ENCODE measurements at places on chromosomes 13 and 19.

GRCh38 chr13:33349288-33349985, 63.9 kb upstream of the STARD13 start:
- no peak for DNase-seq

- no peak for DNase-seq
Measured at GRCh38 chr13:109998684-109999533, 212.5 kb upstream of the IRS2 start.

- DNase-seq, result no peak
Measured at GRCh38 chr19:2720777-2721569, at the start of gene DIRAS1. DIRAS1 (minus strand) TSS chr19:2721372; CDS start chr19:2717806, 3,566 bp downstream.

GRCh38 chr13:97422118-97423054, 11.6 kb upstream of the RAP2A start:
- no peak for DNase-seq

DNA sequence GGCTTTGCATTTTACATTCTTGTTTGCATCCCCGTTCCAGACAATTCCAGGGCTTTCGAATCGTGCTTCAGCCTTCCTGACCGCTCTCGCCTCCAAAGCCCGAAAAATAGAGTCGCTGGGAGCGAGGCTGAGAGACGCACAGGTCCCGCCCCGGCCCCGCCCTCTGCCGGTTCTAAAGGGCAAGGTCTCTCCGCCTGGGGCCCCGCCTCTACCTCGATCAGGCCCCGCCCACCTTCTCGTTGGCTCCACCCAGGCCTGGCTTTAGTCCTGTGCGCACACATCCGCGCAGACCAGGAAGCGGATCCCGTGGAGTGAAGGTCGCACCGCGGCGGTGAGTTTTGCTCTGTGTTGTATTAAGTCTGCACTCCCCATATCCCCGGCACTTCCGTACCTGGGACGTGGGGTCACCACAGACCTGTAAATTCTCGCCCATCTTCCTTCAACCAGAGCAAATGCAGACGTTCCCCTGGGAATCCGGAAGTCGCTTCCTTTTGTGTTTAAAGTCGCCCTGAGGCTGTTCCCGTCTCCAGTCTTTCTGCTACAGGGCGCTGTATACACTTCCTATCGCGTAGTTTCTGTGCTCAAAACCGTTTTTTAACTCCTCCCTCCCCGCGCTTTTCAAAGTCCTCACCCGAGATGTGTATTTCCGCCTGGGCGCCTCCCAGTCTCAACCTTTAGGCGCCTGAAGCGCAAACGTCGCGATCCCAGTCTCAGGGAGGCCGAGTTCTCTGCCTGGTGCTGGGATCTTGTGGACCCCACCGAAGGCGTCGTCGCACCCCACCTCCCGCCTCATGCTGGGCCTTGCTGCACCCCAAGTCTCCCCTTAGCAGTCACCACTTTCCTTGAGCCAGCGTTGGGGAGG, at the start of gene ZNF701:
Gene ZNF701 (plus strand): TSS at position 288 of the 862 bp plus-strand sequence. CDS start 3,861 bp downstream, outside the sequence.
- peak; percentile 92 for DNase-seq

- no peak for DNase-seq
Measured at GRCh38 chr13:48006396-48006795, 5.3 kb upstream of the SUCLA2 start.

DNA sequence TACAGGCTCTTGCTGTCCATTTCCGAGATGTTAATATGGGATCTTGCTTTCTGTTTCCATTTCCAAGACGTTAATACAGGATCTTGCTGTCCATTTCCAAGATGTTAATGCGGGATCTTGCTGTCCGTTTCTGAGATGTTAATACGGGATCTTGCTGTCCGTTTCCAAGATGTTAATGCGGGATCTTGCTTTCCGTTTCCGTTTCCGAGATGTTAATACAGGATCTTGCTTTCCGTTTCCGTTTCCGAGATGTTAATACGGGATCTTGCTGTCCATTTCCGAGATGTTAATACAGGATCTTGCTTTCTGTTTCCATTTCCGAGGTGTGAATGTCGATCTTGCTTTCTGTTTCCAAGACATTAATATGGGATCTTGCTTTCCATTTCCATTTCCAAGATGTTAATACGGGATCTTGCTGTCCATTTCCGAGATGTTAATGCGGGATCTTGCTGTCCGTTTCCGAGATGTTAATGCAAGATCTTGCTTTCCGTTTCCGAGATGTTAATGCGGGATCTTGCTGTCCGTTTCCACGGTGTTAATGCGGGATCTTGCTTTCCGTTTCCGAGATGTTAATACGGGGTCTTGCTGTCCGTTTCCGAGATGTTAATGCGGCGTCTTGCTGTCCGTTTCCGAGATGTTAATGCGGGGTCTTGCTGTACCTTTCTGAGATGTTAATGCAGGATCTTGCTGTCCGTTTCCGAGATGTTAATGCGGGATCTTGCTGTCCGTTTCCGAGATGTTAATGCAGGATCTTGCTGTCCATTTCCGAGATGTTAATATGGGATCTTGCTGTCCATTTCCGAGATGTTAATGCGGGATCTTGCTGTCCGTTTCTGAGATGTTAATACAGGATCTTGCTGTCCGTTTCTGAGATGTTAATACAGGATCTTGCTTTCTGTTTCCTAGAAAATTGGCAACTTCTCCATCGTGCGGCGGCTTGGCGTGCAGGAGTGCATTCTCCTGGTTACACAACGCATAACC, 38.3 kb downstream of the PEX11G start:
- DNase-seq, result no peak

- DNase-seq, result no peak
Measured at GRCh38 chr13:27035892-27036235, 135.7 kb downstream of the USP12 start.

DNA sequence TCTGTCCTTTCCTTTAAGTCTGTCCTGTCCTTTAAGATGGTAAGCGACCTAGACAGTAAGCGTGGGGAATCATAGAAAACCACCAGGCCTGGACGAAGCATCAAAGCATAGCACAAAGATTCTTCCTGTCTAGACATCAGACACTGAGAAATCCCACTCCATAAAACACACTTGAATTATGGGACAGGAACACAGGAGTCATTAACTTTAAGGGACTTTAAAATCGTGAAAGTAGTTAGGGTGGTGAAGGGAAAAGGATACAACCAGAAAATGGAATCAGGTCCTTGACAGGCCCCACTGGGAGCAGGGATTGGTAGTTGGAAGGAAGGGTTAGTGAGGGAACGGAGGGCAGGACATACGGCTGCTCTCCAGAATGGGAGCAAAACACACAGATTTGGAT, 31.6 kb upstream of the C1QTNF9 start:
- no peak for DNase-seq

DNA sequence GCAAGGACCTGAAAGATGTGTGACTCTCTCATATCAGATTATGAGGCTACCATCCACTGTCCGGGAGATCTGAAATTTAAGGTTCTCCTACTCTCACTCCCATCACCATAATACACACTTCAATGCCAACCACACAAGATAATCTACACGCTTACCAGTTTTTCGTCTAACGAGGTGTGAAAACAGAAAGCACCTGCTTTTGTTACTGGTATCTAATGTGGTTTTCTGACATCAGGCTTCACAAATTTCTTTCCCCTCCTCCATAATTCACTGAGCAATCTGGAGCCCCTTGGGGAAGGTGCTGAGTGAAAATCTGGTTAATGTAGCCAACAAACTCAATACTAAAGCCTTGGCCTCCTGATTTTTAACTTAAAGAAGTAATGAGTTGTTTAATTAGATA, 10.1 kb upstream of the LRCH1 start:
- DNase-seq, result no peak

DNA sequence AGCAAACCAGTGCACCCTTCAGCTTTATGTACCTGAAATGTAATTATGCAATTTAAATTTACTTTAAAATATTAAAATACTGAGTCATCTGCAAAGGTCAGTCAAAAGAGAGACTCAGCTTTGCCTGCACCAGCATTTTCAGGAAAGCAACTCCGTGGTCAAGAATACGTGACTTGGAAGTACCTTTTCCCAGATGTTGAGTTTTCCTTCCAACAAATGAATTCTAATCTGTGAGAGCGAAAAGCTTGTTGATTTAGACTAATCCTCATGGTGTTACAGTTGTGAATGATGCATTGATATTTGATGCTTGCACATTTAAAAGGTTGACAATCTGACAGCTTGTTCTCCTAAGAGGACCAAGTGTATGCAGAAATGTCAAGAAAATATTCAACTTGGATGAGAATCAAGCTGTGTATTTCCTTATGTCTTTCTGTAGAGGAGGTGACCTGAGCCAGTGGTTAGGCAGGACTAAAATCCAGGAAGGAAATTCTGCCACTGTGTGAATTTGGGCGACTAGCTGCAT, 270.4 kb downstream of the ABCC4 start:
- no peak for DNase-seq

- DNase-seq, result no peak
Measured at GRCh38 chr19:42850981-42851717, 28.4 kb downstream of the PSG1 start.

GRCh38 chr13:31001647-31002046, 69.2 kb downstream of the TEX26 start:
- no peak for DNase-seq

DNA sequence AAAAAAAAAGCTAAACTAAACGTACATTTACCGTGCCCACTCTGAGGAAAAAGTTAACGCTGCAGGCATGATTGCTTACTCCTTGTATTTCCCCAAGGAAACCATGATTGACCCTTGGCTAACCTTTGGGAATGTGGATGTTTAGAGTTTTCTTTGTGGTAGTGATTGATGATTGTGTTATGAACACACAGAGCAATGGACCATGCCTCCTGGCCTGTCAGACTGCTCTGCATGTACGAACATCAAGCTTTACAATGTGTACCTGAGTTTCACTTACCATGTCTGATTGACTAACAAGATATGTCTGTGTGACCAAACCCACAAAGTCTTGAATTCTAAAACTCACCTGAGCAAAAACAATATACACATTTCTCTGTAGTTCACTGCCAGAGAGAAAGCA, 35.1 kb downstream of the MYCBP2 start:
- DNase-seq, result no peak

GRCh38 chr19:48629599-48630295, 7.4 kb downstream of the DBP start:
- no peak for DNase-seq

- DNase-seq, result peak; percentile 95
Measured at GRCh38 chr19:8592231-8593009, 15.2 kb upstream of the MYO1F start.

DNA sequence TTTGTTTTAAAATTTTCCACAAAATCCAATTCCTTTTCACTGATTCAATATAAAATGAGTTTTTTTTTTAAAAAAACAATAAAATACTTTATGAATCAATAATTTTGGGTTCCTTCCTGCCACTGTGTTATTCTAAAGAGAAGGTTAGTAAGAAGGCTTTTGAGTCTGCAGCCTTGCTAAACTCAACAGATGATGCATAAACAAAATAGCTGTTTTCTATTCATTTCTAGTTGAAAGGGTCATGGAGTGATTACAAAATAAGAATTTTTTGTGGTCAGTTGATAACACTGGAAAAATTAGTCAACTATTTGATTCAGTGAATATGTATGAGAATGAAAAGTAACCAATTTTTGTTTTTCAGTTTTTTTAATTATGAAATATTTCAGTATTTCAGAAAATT, 169.9 kb downstream of the VWA8 start:
- DNase-seq, result no peak
